ENCODE measurements at places on chromosomes 1 and 21. TPM values are rescaled to one million over a fixed set of nuclear protein-coding genes. Genes with fewer than 3 reads are reported as not detected.

GRCh38 chr1:47529520-47530098, 91.8 kb downstream of the FOXD2 start:
- no peak for DNase-seq

DNA sequence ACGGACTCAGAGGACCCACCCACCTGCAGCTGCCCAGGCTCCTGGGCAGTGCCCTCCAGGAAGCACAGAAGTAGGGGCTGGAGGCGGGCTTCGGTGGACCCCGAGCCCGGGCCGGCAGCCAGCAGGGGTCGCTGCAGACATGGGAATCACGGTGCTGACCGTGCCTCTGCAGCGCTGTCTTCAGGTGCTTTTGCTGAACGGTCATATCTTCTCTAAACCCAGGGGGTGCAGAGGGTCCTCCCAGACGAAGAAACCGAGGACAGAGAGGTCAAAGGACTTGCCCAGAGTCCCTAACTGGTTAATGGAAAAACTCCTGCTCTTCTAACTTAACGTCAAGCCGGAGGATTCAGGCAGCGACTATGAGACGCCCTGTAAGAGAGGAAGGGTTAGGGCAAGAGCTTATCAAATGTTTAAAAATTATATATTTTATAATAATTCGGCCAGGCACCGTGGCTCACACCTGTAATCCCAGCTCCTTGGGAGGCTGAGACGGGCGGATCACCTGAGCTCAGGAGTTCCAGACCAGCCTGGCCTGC, 21.5 kb upstream of the LEFTY2 start:
- peak; percentile 39 for DNase-seq

GRCh38 chr21:37538971-37539590, 172.5 kb downstream of the DYRK1A start:
- DNase-seq, result peak; percentile 5

DNA sequence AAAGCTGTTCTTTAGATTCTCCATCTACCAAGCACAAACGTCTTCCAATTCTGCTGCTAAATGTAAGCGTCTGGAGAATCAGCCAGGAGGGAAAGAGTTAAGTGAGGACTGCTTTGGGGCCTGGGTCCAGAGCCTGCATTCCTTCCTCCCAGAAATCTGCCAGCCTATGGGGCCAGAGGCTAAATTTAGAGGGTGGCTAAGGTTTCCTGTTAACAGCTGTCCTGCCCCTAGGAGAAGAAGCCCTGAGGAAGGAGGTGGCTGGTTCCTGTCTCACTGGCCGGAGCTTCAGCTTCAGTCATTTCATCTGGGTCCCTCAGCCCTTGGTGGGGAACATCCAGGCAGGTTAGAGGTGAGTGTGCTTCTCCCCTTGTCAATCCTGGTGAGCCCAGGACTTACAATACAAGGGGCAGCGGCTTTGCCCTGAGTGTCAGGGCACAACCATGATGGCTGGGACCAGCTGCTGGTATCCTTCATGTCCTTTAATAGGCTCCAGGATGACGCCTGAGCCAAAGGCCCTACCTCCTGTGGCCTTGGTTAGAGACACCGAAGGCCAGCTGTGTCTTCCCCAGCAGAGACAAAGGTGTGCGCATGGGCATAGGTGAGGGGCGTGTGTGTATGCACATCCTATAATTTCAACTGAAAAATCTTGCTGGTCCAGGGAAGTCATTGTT, at the start of gene STYXL2:
Gene STYXL2, plus strand, starts transcription at position 230 of the 671 bp plus-strand sequence. CDS start 775 bp downstream, outside the sequence.
- peak; percentile 57 for DNase-seq

DNA sequence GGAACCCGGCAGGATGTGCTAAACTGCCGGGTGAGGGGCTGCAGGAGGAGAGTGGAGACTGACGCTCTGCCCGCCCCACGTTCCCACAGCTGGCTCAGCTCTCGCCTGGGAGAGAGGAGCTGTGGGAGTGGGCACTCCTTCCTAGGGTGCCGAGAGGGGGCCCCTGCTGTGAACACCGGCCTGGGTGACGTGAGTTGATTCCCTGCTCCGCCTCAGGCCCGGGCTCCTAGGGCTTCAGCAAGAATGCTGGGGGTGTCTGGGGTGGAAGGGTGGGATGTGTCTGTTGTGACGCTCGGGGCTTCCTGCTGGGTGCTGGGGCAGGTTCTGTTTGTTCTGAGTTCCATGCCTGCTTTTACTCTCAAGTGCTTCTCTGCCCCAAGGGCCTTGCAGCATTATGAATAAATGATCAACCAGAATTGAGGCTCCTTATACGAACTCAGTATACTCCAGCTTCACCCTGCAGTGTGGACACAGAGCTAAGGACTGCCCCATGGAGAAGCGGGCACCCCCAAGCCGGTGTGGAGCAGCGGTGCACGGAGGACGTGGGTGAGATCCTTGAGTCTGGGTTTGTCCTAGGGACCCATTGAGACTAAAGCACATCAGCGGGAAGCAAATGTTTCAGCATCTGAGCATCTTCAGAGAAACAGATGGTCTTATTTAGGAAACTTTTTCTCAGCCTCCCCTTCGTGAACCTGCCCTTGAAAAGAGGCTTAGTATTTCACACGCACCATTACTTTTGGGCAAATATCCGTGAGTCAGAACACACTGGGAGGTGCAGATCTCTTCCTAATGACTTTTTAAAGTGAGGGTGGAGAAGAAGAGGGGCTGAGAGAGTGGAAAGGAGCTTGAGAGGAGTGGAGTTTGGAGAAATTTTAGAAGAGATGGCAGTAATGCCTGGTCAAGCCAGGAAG, 41.7 kb downstream of the SYT6 start:
- no peak for DNase-seq

GRCh38 chr1:91851130-91852010, 34.6 kb downstream of the TGFBR3 start:
- DNase-seq, result peak; percentile 85

DNA sequence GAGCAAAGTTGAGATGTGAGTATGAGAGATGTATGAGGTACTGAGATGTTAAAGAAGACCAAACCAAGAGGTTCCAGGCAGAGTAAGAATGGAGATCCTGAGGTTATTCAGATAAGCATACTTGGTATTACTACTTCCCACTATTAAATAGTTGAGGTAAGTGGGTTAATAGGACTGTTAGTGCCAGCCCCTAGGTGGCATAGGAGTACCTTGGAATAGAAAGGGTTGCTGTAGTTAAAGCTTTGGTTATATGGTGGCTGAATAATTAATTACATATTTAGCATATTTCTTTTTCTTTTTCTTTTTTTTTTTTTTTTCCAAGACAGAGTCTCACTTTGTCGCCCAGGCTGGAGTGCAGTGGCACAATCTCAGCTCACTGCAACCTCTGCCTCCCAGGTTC, 397.9 kb upstream of the TMPRSS15 start:
- peak; percentile 6 for DNase-seq

GRCh38 chr1:207248544-207249198, 72.8 kb upstream of the CD55 start:
- no peak for DNase-seq

DNA sequence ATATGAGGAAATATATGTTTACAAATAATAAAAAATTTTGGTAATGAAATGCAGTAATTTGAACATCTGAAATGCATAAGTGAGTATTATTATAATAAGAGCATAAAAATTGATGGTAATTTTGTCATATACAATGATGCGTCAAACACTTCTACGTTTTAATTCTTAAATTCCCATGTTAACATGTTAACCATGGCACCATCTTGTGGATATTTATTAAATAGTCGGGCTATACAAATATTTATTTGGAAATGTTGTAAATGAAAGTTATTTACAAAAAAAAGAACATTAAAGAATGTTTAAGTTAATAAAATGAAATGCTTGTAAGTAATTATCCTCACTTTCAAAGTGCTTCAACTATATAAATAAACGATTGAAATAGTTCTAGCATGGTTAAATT, 57.2 kb upstream of the C1orf185 start:
- DNase-seq, result peak; percentile 16

DNA sequence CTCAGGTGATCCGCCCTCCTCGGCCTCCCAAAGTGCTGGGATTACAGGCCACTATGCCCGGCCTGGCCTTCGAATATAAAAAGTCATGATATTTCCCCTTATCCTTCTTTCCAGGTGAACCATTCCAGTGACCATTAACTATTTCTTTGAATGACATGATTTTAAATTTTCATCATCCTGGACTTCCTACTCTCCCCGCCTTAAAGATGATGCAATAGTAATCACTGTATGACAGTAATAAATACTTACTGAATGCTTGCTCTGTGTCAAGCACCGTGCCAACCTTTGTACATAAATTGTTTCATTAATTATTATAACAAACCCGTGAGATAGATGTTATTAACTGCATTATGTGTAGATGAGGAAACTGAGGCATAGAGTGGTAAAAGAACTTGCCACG, 19.9 kb upstream of the ATP1A1 start:
- DNase-seq, result no peak

- no peak for DNase-seq
These were observed 247.7 kb downstream of the NFIA start for GRCh38 chr1:61330018-61330417.

GRCh38 chr21:41950941-41951351, 2.9 kb downstream of the C2CD2 start:
- DNase-seq, result no peak

DNA sequence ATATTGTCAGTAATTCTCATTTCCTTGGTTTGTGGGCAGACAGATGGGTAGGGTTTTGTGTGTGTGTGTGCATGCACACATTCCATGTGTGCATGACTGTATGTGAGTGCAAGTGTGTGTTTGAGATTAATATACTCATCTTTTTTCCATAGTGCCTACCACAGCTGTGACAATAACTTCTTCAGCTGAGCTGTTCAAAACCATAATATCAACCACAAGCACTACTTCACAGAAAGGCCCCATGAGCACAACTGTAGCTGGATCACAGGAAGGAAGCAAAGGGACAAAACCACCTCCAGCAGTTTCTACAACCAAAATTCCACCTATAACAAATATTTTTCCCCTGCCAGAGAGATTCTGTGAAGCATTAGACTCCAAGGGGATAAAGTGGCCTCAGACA, 149.3 kb downstream of the ADGRL2 start:
- DNase-seq, result no peak

GRCh38 chr1:145978854-145979745, 14.6 kb downstream of the POLR3GL start:
- peak; percentile 100 for DNase-seq

DNA sequence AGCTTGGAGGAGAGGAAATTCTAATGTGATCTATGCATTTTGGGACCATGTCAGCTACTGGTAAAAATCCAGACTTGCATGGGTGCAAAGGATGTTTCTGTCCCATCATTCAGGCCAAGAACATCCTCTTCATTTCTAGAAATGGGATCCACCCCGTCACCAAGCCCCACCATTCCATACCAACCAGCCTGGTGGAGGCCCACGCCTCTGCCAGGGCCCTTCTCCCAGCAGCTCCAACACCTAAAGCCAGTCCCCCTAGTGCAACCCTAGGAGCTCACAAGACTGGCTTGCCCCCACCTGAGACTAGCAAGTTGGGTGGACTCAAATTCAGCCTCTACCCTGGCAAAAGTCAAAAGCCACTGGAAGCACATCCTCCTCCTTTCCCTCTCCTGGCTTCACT, 1.9 kb downstream of the ARHGEF11 start:
- DNase-seq, result no peak

GRCh38 chr1:224217655-224218623, 34.9 kb downstream of the DEGS1 start:
- no peak for DNase-seq

DNA sequence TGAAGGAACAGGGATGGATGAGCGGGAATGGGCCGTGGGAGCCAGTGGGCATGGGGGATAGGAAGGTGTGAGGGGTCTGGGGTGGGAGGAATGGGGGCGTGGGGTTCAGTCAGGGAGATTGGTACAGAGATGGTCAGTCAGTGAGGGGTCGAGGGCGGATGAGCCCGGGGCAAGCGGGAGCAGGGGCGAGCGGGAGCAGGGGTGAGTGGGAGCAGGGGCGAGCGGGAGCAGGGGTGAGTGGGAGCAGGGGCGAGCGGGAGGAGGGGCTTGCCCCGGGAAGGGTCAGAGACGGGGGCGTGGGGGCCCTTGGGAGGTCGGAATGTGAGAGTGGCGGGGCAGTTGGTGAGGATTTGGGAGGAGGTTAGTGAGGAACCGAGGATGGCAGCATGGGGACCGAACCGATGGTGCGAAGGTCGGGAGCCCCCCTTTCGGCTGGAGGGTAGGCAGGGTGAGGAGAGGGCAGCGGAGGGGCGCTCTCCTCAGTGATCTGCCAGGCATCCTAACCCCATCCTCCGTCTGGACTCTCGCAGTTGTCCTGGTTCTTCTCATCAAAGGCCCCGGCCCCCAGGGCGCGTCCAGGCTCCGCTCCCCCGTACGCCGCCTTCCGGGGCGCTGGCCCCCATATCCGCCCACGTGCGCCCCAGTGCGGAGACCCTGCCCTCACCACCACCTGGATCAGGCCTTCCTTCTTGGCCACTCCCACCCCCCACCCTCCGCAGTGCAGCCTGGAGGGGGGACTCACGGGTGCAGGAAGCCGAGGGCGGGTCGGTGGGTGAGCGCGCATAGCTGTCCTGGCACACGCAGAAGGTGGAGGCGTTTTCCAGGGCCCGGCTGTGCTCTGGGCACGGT, 11.2 kb downstream of the EPHA10 start:
- no peak for DNase-seq

- DNase-seq, result no peak
These were observed 3.1 kb downstream of the AGO1 start for GRCh38 chr1:35885961-35886558.

DNA sequence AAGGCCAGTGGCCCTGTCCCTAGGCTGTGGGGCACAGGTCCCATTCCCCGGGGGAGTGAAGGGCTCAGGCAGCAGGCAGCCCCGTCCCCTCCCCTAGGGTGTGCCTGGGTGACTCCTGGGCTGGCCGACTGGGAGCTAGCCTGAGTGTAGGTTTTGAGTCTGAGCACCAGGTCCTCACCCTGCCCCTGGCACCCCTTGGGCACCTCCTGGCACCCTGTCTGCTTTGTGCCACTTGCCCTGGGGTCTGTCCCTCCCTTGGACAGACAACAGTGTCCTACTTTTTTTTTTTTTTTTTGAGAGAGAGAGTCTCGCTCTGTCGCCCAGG, 24.2 kb downstream of the RRP1 start:
- no peak for DNase-seq

- peak; percentile 92 for DNase-seq
These were observed 497 bp downstream of the FCRLB start for GRCh38 chr1:161721738-161722343.

- no peak for DNase-seq
These were observed 41.8 kb upstream of the PWP2 start for GRCh38 chr21:44065428-44065827.

GRCh38 chr21:15004721-15005370, 60.0 kb downstream of the NRIP1 start:
- DNase-seq, result no peak

- DNase-seq, result no peak
These were observed 58.6 kb downstream of the FMO4 start for GRCh38 chr1:171372418-171373084.

- no peak for DNase-seq
These were observed 17.2 kb upstream of the BEND5 start for GRCh38 chr1:48793863-48794262.

- no peak for DNase-seq
These were observed 6.5 kb upstream of the NPL start for GRCh38 chr1:182783068-182783467.

BRINP3 gene
- total RNA-seq, result not detected

FRRS1 gene
- total RNA-seq, result 9.7 TPM

TMIGD3 gene
- not detected for total RNA-seq

ITGB3BP gene
- total RNA-seq, result 101 TPM

DOCK7 gene
- 78.5 TPM for total RNA-seq

PLCH2 gene
- total RNA-seq, result 0.12 TPM

FMN2 gene
- 19.8 TPM for total RNA-seq

SPRR2E gene
- total RNA-seq, result not detected
